ENCODE measurements at places on chromosomes 4 and X.

DNA sequence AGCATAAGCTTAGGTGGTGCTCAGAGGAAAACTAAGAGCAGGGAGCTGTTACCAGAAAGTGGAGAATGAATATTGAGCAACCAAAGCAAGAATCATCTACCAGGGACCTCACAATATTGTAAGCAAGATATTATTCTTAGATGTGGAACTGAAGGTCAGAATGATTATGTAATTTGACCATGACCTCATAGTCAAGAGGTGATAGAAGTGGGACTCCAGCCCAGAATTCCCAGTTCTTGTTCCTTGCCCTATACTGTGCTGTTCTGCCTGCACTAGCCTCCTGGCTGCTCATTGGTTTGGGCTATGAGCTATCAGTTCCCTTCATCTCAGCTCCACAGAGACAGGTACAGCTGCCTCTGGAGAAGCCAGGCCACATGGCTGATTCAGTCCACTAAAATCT lies 229.4 kb downstream of the LDB2 start:
- DNase-seq, result no peak

GRCh38 chrX:24987731-24988130 lies 28.0 kb downstream of the ARX start:
- DNase-seq, result no peak

DNA sequence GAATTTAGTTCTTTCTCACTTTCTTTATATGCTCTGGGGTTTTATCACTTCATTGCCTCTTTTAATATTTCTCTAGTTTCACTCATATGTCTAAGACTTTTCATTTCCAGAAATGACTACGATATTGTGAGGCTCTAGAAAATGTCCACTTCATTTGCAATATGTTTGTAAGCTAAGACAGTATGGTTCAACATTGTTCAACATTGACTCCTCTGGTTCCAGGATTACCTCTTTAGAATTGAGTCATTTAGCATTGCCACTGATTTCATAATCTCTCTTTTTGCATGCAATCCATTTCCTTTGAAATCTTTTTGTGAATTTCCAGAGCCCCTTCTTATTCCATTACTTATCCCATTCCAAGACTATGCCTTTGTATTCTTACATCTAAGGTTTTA lies 32.3 kb downstream of the BBS12 start:
- DNase-seq, result no peak

- no peak for DNase-seq
Measured at GRCh38 chr4:12712648-12713339, 771.3 kb downstream of the RAB28 start.

- DNase-seq, result no peak
Measured at GRCh38 chr4:107619066-107619465, 101.0 kb downstream of the PAPSS1 start.

DNA sequence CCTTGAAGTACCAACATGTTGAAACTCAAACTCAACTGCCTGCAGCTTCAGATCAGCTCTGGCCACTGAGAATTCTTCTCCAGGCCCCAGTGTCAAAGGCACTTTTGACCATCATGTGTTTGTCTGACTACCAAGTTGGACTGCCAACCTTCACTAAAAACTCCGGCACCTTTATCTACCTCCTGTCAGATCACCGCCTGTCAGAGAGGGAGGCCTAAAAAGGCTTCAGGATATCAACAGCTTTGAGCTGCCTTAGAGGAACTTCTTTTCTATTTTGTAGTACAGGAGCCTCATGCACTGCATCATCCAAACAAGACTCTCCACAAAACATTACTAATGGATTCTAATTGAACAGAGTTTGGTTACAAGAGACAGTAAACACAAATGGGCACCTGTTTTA lies 2.8 kb downstream of the ACSL1 start:
- no peak for DNase-seq

DNA sequence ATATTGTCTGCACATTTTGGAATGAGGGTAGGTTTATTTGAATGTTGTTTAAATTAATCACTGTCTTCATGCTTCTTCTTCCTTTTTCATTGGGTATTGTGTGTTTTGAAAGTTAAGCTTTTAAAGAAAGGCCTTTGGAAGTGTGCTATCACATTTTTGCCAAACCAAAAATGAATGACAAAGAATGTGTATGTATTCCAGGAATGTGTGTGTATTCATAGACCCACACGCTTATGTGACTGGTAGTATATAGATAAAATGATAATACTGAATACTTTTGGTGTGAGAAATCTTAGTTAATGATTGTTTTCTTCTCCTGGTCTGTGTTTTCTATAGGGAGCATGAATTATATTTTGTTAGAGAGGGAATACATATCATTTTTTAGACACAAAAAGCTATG lies 404.4 kb downstream of the TLL1 start:
- DNase-seq, result no peak

- no peak for DNase-seq
Measured at GRCh38 chrX:13432414-13433297, 112.8 kb upstream of the ATXN3L start.

DNA sequence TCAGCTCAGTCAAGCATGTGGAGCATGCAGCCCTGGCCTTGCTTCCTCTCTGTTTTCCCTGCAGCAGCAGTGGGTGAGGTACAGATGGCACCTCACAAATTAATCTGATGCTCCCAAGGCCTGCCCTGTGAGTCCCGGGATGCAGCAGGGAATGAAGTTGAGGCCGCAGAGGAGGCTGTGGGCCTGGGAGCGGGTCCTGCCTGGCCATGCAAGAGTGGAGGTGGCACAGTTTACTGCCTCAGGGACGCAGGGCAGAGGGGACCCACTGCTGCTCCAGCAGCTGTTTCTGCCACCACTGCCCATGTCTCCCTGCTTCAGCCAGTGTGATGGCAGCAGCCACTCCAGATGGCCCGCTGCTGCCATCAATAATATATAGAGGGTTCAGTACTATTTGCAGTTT lies 474.6 kb downstream of the EPHA5 start:
- DNase-seq, result no peak

GRCh38 chr4:165384598-165384997 lies 5.8 kb downstream of the CPE start:
- DNase-seq, result no peak

Data from stimulated activated naive CD4-positive, alpha-beta T cell treated with Interleukin-2 at 50 U/mL for 16 hours (primary cell).